ENCODE measurements at places on chromosomes 4 and X.
A peak's percentile ranks its signal among the peaks of the same experiment; 100 is the strongest.

DNA sequence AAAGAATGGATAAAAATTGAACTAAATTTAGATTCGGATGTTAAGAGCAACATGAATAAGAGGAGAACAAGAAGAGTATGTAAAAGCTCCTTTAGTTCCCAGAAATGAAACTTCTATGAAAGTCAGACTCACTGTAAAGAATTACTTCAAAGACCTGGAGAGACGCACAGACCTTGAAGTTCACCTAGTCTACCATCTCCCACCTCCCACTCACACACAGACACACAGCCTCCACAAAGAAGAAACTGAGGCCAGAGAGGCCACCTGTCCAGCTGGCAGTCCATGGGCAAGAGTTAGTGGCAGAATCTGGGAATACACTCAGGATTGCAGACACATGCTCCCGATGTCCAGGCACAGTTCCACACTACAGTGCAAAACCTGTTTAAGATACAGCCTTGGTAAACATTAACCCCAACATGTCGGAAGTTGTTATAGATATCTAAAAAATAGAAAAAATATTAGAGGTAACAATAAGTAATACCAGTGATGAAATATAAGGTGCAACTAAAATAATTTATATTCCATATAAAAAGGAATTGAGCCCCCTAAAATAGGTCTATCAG is 288.8 kb downstream of the INPP4B start:
- DNase-seq, result no peak

DNA sequence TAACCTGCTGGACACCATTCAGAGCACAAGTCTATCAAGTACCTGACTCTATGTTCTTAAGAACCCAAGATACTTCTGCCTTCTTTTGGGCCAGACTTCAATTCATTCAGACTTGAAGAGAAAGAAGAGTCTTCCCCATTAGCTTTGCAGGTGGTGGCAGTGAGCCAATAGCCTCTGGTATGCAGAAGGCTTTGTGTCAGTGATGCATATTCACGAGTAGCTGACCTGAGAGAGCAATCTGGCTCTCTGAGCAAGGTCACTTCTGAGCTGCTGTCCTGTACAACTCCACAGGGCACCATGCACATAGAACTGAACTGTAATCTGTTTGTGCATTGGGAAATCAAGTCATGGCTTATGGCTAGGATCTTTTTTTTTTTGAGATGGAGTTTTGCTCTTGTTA is 39.9 kb upstream of the SPINK2 start:
- no peak for DNase-seq

GRCh38 chr4:129239088-129239487 is 143.1 kb downstream of the C4orf33 start:
- no peak for DNase-seq

DNA sequence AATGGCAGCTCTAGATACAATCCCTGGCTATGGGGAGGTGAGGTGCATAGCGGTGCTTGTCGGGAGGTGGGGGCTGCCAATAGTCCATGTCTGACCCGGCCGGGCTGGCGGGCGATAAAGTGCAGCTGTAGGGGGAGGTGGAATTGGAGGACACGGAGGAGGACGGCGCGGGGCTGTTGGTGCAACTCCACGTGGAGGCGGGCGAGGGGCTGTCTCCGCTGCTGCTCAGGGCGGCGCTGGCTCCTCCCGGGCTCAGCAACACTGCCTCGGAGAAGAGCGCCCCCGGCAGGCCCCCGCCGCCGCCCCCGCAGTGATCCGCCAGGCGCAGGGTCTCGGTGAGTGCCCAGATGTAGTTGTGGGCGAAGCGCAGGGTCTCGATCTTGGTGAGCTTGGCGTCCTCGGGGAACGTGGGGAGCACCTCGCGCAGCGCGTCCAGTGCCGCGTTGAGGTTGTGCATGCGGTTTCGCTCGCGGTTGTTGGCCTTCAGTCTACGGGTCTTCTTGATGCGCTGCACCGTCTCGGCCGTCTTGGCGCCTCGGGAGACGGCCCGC is 1.3 kb downstream of the NEUROG2 start:
- DNase-seq, result no peak

- DNase-seq, result no peak
These were observed 115.8 kb downstream of the AFF1 start for GRCh38 chr4:87050596-87050995.

- DNase-seq, result no peak
These were observed 17.7 kb downstream of the MID1 start for GRCh38 chrX:10602646-10603045.

GRCh38 chrX:44914532-44915198 is 41.7 kb downstream of the KDM6A start:
- no peak for DNase-seq

- DNase-seq, result peak; percentile 31
These were observed 429 bp downstream of the UVSSA start for GRCh38 chr4:1347410-1347864.

GRCh38 chrX:150486011-150486410 is 82.4 kb upstream of the MTM1 start:
- DNase-seq, result peak; percentile 43

GRCh38 chr4:150580306-150580705 is 1.6 kb upstream of the MAB21L2 start:
- DNase-seq, result no peak

DNA sequence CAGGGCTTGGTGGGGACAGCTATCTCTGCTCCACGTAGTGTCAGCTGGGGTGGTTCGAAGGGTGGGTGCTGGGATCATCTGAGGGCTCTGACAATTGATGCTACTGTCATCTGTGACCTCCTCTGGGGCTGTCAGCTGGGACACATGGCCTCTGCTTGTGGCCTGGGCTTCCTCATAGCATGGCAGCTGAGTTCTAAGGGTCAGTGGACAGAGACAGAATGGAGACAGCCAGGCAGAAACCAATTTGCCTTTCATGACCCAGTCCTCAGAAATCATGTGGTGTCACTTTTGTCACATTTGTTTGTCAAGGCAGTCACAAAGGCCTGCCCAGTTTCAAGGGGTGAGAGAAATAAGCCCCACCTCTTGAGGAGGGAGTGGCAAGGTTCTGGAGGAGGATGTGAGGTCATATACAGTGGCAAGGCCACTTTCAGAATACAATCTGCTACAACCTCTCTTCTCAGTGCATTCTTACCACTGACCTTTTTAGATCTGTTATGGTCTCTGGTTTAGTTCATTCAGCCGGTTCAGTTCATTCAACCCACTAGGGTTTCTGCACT is 103.6 kb upstream of the BCOR start:
- no peak for DNase-seq

DNA sequence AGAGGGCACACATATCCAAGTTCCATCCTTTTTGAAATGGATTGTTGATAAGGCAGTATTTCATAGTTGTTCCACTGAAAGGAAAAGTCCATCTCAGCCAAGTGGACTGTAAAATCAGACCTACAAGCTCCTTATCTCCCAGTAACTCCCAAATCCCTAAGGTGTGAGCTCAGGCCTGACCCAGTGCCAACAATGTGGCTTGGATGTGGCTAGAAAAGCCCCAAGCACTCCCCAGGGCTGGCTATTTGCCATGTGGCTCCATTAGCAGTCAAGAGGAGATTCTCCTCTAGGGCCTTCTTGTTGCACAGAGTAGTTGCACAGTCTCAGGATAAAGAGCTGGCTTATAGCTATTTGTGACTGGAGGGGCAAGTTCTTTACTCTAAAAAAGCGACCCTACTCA is 25.0 kb upstream of the DGKK start:
- DNase-seq, result no peak

GRCh38 chrX:137548261-137548660 is 17.7 kb upstream of the ZIC3 start:
- no peak for DNase-seq

DNA sequence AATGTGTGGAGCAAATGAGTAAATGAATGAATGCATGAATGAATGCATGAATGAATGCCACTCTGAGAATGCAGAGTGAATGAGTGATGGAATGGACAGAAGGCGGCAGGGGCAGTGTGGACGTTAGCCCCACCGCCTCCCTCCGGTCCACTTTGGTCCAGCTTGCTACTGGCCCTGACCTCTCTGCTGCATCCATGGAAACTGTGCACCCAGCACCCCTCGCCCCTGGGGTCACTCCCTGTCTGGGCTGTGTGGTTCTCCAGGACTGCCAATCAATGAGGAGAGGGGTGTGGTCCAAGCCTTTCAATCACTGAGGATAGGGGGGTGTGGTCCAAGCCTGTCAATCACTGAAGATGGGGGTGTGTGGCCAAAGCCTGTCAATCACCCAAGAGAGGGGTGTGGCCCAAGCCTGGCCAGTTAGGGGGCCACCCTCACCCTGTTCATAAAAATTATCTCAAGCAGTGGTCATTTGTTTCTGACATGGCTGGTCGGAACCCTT is 39.2 kb upstream of the ASMTL start:
- DNase-seq, result peak; percentile 52

- no peak for DNase-seq
These were observed 238.1 kb downstream of the BMPR1B start for GRCh38 chr4:94995684-94996394.

DNA sequence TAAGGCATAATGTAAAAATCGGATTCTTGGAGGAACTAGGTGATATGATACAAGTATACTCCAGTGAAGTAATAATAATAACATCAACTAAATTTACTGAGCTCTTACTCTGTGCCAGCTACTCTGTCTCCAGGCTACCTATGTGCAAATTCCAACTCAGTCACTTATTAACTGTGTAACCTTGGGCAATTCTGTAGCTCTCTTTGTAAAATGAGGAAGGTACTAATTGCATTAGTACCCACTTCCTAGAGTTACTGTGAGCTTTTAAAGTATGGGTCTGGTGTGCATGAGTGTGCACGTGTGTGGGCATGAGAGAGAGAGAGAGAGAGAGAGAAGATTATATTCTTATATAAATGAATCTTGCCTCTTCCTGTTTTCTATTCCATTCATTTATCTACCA is 169.9 kb downstream of the KCNIP4 start:
- no peak for DNase-seq

GRCh38 chr4:183348706-183349659 is 26.8 kb upstream of the CLDN24 start:
- peak; percentile 40 for DNase-seq

DNA sequence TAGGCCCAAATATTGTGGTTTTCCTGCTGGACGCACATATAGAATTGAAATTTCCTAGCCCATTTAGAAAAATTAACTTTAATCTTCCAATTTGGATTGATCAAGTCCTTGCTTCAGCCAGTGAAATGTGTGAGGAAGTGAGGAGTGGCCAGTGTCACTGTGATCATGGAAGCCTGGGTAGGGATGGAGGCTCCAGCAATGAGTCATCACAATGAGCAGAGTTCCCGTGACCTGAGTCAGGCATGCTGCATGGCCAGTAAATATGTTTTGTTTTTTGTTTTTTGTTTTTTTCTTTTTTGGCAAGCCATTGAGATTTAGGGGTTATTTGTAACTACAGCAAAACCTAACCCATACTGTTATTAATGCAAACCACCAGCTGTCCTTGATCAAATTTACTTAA is 52.1 kb downstream of the IDS start:
- no peak for DNase-seq

DNA sequence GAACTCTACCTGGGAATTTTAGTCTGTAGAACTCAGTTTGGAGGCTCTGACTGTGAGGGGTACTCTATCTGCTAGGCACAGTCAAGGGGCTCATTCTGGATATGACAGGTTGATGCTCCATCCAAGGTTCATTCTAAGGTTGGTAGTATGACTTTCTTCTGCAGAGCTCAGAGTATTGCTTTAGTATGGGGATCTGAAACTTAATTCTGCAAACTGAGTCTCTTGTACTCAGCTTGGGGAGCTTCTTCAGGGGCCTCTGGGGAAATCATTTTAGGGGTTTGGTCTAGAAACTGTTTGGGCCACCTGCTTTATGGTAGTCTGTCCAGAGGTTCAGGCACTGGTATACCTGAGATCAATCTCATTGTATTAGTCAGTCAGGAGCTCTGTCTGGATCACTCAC is 9.7 kb upstream of the TSR2 start:
- DNase-seq, result no peak

DNA sequence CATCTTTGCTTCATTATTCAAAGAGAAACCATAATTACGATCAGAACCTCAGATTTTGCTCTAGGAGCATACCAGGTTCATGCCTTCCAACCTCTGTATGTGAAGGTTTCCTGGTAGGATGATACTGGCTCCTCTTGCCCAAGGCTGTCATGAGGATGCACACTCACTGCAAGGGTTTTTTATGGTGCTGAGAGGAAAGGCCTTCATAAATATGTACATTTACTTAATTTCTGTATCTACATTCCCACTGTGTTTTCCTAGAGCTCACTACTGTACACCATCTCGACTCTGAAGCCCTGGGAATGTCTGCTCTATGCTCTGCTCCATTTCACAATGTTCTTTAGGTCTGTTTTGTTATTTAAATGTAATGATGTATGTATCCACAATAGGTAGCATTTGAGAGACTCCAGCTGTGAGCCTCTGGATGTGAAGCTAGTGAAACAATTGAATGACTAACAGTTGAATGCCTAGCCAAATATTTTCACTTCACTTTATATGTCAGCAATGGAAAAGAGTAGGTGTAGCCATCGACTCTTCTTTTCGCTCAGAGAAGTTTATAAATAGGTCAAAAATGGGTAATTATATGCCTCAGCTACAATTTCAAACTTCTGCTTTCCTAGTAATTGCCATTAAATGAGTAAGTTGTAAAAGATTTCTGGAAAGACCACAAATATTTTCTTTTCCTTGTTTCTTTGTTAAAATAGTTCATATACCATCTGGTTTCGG is 228.0 kb downstream of the PALLD start:
- DNase-seq, result no peak
